ENCODE measurements at places on chromosomes 7 and 10. TPM values are rescaled to one million over a fixed set of nuclear protein-coding genes. Genes with fewer than 3 reads are reported as not detected.

- H3K27ac ChIP-seq = peak overlapping the region; percentile 84
- H3K36me3 ChIP-seq = peaks cover 3% of the 10 kb centered on the region
- peak overlapping the region; percentile 92 for H3K4me3 ChIP-seq
- H3K4me1 ChIP-seq = peaks cover 40% of the 10 kb centered on the region
- no peak for DNase-seq
These were observed 4.3 kb downstream of the KCNH2 start for GRCh38 chr7:150973571-150974451.

- DNase-seq = no peak
- no peak overlapping the region for H3K27ac ChIP-seq
- H3K36me3 ChIP-seq = peaks cover 4% of the 10 kb centered on the region
- peaks cover 11% of the 10 kb centered on the region for H3K4me1 ChIP-seq
- no peaks in the 10 kb centered on the region for H3K27me3 ChIP-seq
These were observed 11.6 kb upstream of the GOLGA7B start for GRCh38 chr10:97838091-97838490.

- H3K27me3 ChIP-seq = peaks cover 23% of the 10 kb centered on the region
- DNase-seq = no peak
- peaks cover 6% of the 10 kb centered on the region for H3K36me3 ChIP-seq
- H3K4me3 ChIP-seq = peak overlapping the region; percentile 96
These were observed 588 bp upstream of the ORC5 start for GRCh38 chr7:104208421-104208780.

DNA sequence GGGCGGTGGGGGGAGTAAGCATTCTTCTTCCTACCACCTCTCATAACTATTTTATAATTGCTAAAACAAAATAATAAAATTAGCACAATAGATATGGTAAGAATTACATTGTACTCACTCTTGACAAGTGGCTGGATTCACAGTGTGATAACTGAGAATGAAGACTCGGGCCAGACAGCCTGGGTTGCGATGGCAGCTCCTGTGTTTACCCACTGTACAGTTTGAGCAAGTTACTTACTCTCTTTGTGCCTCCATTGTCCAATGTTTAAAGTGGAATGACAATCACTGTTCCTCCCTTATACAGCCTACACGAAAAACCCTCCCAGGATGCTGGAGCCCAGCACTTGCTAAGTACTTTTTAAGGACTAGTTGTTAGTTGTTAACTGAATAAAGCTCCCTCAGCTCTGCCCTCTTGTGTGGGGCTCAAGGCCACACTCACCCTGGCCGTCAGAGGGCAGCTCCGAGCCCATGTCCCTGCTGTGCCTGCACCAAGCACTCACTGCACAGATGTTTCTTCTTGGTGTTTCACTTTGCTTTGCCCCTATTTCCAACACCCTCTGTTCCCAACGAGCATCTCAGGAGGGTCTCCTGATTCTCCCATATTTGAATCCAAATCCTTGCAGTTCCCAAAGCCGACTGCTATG is 56.4 kb upstream of the NPS start:
- no peaks in the 10 kb centered on the region for H3K4me1 ChIP-seq
- H3K36me3 ChIP-seq = no peaks in the 10 kb centered on the region
- H3K27ac ChIP-seq = no peak overlapping the region
- no peak overlapping the region for H3K4me3 ChIP-seq
- peaks cover 2% of the 10 kb centered on the region for H3K27me3 ChIP-seq

DNA sequence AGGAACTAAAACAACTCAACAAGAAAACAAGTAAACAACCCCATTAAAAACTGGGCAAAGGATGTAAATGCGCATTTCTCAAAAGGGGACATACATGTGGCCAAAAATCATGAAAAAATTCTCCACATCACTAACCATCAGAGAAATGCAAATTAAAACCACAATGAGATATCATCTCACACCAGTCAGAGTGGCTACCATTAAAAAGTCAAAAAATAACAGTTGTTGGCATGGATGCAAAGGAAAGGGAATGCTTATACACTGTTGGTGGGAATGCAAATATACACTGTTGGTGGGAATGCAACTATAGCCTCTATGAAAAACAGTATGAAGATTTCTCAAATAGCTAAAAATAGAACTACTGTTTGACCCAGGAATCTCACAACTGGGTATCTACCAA is 60.0 kb upstream of the LANCL2 start:
- peaks cover 25% of the 10 kb centered on the region for H3K27me3 ChIP-seq
- peaks cover 3% of the 10 kb centered on the region for H3K36me3 ChIP-seq
- H3K4me1 ChIP-seq = peaks cover 19% of the 10 kb centered on the region
- H3K4me3 ChIP-seq = no peak overlapping the region
- DNase-seq = no peak
- no peak overlapping the region for H3K27ac ChIP-seq

GRCh38 chr7:77430927-77431326 is 14.8 kb upstream of the GSAP start:
- H3K36me3 ChIP-seq = no peaks in the 10 kb centered on the region
- H3K4me3 ChIP-seq = no peak overlapping the region
- no peak for DNase-seq

DNA sequence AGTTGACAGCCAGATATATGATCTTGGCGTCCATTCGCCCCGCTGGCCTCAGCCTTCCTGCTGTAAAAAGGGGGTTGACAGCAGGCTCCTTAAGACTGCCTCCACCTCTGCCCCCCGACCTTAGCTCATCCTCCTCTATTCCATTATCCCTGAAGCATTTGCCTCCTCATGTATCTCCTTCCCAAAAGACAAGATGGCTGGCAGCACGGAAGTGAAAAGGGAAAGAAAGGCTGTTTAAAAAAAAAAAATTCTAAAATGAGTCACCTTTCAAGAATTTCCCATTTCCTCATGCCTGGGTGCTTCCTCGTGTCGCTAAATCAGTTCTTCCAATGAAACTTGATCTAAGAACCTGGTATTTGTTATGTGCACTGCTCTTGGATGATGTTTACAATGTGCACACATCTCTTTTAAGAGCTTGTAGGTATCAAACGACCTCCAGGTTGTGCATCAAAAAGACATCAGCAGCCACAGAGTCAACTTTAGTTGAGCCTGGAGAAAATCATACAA is 1.7 kb downstream of the SCRN1 start:
- H3K27me3 ChIP-seq = peaks cover 61% of the 10 kb centered on the region
- peak overlapping the region; percentile 87 for H3K4me3 ChIP-seq
- H3K27ac ChIP-seq = peak overlapping the region; percentile 24

DNA sequence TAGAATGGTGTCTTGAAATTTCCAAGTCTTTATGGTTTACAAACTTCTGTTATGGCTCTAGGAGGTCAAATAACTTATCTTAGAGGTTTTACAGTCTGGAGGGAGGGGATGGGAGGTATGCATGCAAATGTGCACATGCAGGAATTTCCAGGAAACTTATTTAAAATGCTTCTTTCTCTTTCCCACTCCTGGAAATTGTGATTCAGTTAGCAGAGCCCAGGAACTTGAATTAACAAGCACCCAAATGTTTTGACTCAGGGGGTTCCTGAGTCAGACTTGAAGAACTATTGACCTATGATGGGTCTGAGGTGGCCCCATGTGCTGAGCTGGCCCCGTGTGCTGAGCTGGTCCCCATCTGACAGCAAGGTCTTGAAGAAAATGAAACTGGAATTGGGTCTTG is 669.4 kb downstream of the INHBA start:
- DNase-seq = no peak
- H3K4me3 ChIP-seq = no peak overlapping the region
- no peaks in the 10 kb centered on the region for H3K27me3 ChIP-seq
- no peaks in the 10 kb centered on the region for H3K4me1 ChIP-seq

DNA sequence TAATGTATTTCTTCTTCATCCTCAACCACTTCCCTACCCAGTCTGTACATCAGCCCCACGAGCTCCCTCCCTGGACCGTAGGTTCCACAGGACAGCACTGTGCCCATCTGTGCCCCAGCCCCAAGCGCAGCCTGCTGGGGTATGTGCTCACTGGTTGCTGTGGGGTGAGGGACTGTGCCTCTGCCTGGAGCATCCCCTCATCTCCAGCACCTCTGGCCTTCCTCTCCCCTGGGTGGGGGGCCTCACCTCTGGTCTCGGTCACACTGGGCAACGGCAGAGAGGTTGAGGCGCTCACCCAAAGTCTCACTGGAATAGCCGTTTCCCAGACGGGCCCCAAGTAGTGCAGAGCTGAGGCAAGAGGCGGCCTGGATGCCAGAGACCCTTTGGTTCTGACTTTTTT is 1.5 kb upstream of the PRKAR1B start:
- H3K36me3 ChIP-seq = no peaks in the 10 kb centered on the region
- no peaks in the 10 kb centered on the region for H3K27me3 ChIP-seq
- DNase-seq = no peak
- H3K4me3 ChIP-seq = peak overlapping the region; percentile 90
- peaks cover 8% of the 10 kb centered on the region for H3K4me1 ChIP-seq
- H3K27ac ChIP-seq = peak overlapping the region; percentile 43

GRCh38 chr7:1231214-1232102 is 1.2 kb upstream of the UNCX start:
- peaks cover 16% of the 10 kb centered on the region for H3K4me1 ChIP-seq
- peaks cover 9% of the 10 kb centered on the region for H3K36me3 ChIP-seq
- peak overlapping the region; percentile 76 for H3K4me3 ChIP-seq
- peaks cover 48% of the 10 kb centered on the region for H3K27me3 ChIP-seq
- no peak for DNase-seq
- H3K27ac ChIP-seq = peak overlapping the region; percentile 89

DNA sequence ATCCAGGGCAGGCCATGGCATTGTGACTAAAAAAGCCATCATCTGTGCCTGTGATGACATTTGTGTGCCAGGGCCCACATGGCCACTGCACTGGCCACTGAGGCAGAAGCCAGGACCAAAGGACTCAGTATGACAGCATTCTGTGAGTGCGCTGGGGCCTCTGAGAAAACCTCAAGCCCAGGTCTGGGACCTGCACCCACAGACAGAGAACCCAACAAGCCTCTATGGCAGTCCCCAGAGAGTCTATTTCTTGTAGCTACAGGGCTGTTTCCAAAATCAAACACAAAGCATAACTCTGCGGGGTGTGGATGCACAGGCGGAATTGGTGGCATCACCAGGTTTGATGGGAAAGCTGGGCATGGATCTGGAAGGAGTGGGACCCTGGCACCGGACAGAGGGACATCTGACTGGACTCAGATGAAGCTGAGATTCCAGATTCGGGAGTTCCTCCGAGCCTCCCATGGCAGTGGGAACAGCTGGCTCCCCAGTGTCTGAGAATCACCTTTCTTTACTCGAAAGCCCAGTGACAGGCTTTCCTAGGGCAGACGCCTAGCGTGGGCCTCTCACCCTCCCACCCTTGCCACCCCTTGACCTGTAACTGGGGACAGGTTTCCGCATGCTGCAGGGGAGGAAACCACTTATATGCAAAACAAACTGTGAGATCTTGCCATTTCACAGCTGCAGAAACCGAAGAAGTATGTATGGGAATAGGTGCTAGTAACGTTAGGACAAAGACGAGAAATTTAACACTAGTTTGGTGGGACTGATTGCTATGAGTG is 70.6 kb upstream of the RHEB start:
- no peak overlapping the region for H3K4me3 ChIP-seq
- no peak overlapping the region for H3K27ac ChIP-seq
- H3K36me3 ChIP-seq = peaks cover 9% of the 10 kb centered on the region
- peaks cover 11% of the 10 kb centered on the region for H3K4me1 ChIP-seq
- H3K27me3 ChIP-seq = no peaks in the 10 kb centered on the region

Gene TMEM176B
- total RNA-seq = not detected

Gene FAM13C
- total RNA-seq = not detected

Gene CCDC172
- not detected for total RNA-seq

Gene C10orf120
- not detected for total RNA-seq

Gene HPS1
- 76.5 TPM for total RNA-seq

Data from T-helper 17 cell (primary cell).